ENCODE measurements at places on chromosomes 4 and X.

GRCh38 chr4:26076000-26076587 lies 162.1 kb downstream of the SMIM20 start:
- no peak for DNase-seq

DNA sequence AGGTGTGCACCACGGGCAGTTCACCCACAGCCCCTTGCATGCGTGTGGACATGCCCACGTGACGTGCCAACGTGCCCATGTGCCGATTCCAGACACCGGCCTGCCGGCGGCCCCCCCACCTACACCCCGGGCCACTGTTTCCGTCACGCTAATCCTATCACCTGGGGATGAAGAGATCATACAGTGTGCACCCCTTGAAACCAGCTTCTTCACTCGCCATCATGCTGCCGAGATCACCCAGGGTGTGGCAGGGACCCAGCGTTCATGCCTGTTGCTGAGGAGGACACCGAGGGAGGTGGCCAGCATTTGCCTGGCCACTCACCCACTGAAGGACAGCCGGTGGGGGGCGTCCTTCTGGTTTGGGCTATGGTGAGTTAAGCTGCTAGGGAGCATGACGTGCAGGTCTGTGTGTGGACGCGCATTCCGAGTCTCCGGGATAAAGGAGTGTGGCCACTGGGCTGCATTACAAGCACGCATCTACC lies 14.1 kb downstream of the CTBP1 start:
- no peak for DNase-seq

DNA sequence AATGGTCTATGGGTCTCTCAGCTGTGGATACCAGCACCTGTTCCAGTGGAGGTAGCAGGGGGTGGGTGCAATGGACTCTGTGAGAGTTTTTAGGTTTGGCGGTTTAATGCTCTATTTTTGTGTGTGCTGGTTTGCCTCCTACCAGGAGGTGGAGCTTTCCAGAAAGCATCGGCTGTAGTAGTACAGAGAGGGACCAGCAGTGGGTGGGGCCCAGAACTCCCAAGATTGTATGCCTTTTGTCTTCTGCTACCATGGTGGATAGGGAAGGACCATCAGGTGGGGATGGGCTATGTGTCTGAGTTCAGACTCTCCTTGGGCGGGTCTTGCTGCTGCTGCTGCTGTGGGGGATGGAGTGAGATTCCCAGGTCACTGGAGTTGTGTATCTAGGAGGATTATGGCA lies 557.2 kb upstream of the GRID2 start:
- DNase-seq, result no peak

GRCh38 chrX:106948641-106949040 lies 28.4 kb downstream of the CLDN2 start:
- no peak for DNase-seq

GRCh38 chr4:97132435-97132834 lies 1010.8 kb downstream of the STPG2 start:
- DNase-seq, result no peak

- peak; percentile 86 for DNase-seq
Measured at GRCh38 chr4:10095296-10095991, 21.2 kb downstream of the WDR1 start.

DNA sequence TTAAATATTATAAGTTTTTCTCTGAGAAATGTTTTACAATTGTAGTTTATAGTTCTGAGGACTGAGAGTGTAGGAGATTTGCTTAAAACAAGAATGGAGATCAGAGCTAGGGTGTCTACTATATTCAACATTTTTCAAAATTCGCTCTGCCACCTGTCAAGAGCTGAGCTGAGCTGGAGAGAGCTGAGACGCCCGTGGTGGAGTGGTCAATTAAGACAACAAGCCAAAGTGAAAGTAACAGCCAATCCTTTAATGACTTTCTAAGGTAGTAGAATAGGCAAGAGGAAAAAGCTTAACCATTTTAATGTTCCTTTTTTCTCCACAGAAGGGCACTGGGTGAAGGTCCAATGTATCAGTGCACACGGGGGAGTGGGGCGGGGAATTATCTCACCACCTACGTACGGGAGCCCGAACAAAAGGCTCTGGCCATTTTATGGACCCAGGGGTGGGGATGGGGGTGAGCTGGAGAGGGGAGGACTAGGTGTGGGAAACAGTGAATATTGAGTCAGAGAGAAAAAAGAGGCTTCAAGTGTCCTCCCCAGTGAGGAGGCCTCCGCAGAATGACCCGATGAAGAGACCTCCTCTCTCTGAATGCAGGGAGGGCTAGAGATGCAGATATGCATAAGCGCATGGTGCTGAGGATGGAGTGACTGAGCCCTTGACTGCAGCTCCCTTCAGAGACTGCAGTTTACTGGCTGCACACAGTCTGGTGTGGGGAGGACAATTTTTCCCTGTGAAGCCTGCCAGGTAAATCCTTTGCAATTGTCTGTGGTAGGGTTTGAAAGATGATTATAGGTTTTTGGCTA lies 60.8 kb downstream of the SPCS3 start:
- DNase-seq, result peak; percentile 29

GRCh38 chr4:125042041-125042440 lies 272.7 kb upstream of the FAT4 start:
- no peak for DNase-seq

- DNase-seq, result peak; percentile 39
Measured at GRCh38 chr4:157217708-157218107, 2.8 kb upstream of the GRIA2 start.

DNA sequence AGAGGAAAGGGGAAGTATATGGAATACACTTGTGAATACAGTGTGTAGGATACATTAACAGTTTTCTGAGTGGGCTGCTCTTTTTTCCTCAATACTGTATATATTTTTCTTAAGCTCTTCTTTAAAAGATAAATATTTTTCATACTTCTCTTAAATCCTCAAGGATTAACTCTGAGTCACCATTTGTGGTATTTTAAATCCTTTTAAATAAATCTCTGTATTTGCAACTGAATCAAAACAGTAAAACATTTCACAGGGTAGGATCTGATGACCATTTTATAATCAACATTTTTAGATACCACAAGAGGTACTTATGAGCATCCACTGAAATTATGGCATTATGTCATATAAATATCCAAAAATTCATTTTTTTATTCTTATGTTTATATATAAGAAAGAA lies 87.6 kb downstream of the GAB1 start:
- DNase-seq, result peak; percentile 28

DNA sequence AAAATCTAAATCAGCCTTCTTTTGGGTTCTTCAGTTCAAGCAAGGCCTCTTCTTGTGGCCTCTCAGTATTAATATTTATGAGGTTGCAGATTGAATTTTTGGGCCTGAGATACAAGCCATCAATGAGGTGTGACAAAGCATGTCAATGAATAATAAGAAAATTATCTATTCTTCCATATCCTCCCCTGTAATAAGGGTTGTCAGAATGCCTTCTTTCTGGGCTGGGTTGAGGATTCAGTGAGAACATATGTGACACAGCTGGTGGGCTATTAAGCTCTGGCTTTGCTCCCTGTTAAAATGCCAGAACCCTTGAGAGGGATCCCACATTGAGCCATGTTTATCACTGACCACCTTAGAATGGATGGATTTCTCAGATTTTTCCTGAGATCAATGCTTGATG lies 187.2 kb downstream of the AR start:
- no peak for DNase-seq

- no peak for DNase-seq
Measured at GRCh38 chr4:54547299-54548097, 110.3 kb upstream of the KIT start.

DNA sequence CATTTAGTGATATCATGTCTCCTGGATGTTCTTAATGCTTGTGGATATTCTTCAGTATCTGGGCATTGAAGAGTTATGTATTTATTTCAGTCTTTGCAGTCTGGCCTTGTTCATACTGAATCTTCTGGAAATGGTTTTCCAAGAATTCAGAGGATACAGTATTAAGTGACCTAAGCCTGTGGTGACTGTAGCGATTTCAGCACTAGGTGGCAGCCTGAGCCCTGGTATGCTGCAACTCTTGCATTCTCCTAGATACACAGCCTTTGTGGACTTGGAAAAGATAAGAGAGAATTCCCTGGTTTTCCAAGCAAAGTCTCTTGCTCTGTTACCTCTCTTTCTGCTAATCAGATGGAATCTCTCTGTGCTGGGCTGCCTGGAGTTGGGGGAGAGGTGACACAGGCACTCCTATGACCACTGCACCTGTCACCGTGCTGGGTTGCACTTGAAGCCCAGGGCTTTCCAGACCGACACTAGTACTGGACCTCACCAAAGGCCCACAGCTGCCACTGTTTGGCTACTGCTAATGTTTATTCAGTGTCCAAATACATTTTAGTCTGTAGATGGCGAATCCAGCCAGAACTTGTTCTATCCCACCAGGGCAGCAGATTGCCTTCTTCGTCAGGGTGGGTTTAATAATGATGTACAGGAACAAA lies 19.3 kb upstream of the SPIN2A start:
- peak; percentile 55 for DNase-seq

DNA sequence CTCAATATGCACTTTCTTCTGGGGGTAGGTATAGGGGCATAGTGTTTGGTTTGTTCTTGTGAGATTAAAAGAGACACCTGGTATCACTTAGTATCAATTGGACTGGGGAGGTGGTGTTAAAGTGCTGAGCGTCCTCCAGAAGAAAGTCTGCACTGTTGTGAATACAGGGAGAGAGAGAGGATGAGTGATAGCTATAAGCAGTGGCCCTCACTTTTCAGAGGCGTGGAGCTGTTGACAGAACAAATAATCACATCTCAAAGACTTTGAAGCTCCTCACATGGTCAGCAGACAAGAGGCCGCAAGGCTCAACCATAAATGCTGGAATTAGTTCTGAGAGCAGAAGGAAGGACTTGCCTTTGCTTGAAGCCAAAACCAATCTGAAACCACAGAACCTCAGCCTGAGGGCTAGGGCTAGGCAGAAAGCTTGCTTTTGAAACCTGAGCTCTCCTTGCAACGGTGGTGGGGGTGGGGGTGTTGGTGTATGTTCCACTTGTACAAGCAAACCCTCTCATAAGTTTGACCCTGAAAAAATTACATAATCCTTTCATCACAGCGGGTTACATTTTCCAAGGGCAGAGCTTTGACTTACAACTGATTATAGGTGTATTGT lies 123.2 kb upstream of the SCML1 start:
- peak; percentile 64 for DNase-seq

DNA sequence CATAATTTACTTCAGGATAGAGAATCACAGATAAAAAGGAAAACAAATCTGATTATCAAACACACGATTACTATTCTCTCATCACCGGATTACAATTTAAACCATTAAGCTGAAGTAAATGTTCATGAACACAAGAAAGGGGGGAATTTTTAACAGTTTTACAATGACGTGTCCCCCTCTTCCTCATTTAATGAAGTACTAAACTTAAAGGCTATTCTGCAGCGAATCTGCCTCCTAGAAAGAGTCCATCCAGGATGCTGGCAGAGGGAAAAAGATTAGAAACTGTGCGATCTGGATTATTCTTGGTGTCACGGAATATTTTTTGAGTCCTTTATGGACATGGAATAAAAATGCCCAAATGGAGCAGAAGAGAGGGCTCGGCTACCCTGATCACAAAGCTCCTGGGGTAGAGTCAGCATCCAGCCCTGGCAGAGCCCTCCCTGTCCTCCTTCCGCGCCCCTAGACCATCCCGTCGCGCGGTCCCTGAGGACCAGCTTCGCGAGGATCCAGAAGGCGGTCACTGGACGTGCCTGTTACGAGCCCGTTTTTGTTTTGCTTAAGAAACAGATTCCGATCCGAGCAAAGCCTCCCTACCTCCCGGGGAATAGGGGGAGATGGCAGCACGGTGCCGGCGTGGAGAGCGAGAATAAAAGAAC lies 1.2 kb downstream of the ELF2 start:
- DNase-seq, result no peak

- no peak for DNase-seq
Measured at GRCh38 chr4:14700544-14700943, 301.7 kb upstream of the CPEB2 start.

GRCh38 chrX:141314441-141314840 lies 72.1 kb upstream of the SPANXC start:
- no peak for DNase-seq

- DNase-seq, result no peak
Measured at GRCh38 chr4:1873291-1873690, 2.1 kb downstream of the NSD2 start.

DNA sequence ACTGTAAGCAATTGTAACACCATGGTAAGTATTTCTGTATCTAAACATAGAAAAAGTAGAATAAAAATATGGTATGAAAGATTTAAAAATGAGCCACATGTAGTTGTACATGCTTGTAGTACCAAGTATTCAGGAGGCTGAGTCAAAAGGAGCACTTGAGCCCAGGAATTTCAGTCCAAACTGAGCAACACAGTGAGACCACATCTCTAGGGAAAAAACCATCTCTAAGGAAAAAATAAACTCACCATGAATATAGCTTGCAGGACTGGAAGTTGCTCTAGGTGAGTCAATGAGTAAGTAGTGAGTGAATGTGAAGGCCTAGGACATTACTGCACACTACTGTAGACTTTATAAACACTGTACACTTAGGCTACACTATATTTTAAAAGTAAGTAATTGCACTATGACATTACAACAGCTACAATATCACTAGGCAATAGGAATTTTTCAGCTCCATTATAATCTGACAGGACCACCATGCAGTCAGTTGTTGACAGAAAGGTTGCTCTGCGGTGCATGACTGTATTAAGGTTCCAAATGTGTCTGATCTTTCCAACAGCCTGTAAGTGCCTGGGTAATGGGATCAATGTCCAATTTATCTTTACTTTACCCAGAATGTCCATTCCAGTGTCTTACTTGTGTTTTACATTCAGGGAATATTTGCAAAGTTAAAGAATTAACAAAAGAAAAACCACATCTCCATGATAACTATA lies 28.9 kb upstream of the LRBA start:
- DNase-seq, result no peak

DNA sequence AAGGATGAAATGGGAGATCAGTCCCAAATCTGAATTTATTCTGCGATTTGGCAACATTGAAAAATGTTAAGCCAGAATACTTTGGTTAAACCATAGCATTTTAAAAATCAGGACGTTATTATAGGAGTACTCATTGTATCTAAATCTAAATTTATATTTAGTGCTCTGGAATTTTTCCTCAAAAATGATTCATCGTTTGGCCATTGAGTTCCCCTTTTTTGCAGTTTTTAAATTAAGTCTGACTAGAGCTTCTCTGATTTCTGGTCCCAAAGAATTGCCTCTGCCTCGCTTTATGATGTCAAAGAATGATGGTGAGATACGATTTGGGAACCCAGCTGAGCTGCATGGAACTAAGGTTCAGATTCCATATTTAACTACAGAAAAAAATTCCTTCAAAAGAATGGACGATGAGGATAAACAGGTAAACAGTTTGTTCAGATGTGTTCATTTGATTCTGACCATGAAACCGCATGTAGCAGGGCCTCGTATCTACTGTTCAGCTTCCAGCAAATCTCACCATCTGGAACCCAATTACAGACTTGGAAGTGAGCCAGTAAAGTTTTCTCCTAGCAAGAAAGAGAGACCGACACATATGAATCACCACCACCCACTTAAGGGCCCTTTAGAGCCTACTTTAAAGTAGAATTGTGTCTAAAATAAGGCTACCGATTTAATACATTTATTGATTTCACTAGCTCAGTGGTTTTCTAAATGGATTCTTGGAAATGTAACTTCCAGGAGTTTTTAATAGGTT lies 75.6 kb downstream of the REPS2 start:
- peak; percentile 41 for DNase-seq

- peak; percentile 44 for DNase-seq
Measured at GRCh38 chr4:41505161-41505661, 32.7 kb upstream of the LIMCH1 start.

Data from myocyte (in vitro differentiated cells).